Right ventricle myocardium superior (tissue), 1 donor: ENCODE measurements at places on chromosomes 16 and 17. TPM values are rescaled to one million over a fixed set of nuclear protein-coding genes. Genes with fewer than 3 reads are reported as not detected.

GRCh38 chr16:86626966-86627365, 48.6 kb downstream of the FOXL1 start:
- DNase-seq = no peak

PMFBP1 gene
- total RNA-seq = 0.19 TPM

GDPD3 gene
- 2.6 TPM for total RNA-seq

DNA sequence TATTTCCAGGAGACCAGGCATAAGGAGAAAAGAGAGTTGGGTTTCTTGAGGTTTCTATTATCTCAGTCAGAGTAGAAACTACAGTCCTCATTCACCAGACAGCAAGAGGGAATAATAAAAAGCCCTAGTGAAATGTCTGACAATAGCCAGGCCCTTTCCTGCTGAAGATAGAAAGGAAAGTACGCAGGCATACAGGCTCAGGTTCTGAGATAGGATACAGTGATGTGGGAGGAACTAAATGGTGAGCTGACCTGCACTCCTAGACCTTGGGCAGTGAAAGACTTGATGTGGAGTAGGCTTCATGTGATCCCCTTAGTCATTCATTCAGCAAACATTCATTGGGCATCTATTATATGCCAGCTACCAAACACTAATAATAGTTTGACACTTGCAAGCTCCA, 14.9 kb downstream of the ZNF821 start:
- DNase-seq = no peak

DNA sequence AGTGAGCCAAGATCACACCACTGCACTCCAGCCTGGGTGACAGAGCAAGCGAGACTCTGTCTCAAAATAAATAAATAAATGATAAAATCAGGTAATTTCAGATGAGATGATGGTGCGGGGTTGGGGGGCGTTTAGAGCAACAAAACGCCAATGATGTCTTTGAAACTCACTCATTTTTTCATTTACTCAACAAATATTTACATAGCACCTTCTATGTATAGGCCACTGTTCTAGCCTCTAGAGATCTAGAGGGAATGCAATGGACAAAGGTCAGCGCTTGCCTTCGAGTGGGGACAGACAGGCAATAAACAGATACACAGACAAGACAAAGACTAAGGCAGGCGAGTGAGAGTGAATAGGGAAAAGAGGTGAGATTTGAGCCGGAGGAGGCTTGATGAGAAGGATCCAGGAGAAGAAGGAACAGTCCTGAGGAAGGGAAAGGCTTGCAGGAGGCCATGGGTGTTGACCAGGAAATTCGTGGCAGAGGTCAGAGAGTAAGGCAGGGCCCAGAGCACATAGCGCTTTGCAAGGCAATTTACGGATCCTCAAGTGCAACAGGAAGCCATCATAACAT, 14.1 kb downstream of the ALDH3A1 start:
- no peak for DNase-seq

DNA sequence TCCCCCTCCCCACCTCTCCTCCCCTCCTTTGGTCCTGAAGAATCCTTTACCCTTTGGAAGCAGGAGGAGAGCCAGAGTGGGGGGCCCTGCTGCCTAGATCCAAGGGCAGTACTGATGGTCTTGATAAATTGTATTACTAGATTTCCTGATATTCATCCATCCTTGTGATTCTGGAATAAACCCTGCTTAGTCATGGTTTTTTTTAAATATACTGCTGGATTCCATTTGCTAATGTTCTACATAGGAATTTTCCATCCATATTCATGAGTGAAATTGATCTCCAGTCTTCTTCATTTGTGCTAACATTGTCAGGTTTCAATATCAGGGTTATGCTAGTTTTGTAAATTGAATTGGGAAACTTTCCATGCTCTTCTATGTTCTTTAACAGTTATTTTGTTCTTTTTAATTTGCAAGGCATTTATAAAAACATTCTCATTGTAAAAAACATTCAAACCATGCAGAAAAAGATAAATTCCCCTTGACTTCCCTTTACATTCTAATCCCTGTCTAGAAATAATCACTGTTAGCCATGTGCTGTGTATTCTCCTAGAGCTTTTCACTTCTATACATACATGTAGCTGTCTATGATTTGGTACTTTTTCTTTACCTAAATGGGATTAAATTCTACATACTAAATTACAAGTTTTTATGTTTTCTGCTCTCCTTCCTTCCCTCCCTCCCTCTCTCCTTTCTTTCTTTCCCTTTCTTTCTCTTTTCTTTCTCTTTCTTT, 56.7 kb downstream of the CCDC42 start:
- no peak for DNase-seq
